Activated naive CD4-positive, alpha-beta T cell treated with anti-CD3 and anti-CD28 coated beads, Interleukin-2, amount 50 U/mL, for 16 hours (primary cell): ENCODE measurements at places on chromosomes 4 and X.

GRCh38 chr4:54085284-54085683 is 14.7 kb upstream of the GSX2 start:
- DNase-seq, result no peak

DNA sequence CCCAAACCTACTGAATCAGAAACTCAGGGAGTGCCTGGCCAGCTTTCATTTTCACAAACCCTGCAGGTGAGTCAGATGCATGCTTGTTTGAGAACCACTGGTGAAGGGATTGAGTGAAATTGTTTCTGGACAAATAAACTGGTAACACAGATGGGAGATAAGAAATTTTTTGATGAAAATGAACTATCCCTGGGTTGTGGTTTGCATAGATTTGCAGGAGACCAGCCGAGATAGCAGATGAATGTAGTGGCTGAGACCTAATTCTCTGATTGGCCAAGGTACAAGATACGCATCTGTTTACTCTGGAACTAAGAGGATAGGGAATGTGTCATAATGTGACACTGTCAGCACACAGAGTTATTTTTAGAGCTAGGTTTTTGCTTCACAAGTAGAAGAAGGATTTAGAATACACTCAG is 117.8 kb upstream of the NOCT start:
- no peak for DNase-seq

DNA sequence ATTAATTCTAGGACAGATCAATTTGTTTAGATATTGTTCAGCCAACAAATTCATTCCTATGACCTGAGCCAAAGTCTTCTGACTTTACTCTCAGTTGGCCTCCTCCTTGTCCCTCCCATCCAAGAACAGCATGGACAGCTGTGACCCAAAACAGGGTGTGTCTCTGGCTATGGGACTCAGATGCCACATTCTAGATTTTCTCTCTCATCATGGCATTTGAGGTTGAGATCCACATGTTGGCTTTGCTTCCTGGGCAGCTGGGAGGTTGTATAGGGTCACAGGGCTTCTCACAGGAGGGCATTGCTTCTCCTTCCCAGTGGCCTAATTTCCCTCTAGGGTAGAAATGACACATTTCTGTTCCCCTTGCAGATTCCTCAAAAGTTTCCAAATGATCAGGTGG is 22.6 kb upstream of the EGF start:
- DNase-seq, result no peak

- no peak for DNase-seq
Measured at GRCh38 chr4:189305500-189305899, 635.2 kb upstream of the FRG1 start.

GRCh38 chrX:37350034-37350365 is 836 bp downstream of the PRRG1 start:
- no peak for DNase-seq

- no peak for DNase-seq
Measured at GRCh38 chr4:137378393-137378792, 153.9 kb downstream of the PCDH18 start.

GRCh38 chrX:18873189-18873791 is 110.6 kb downstream of the PHKA2 start:
- DNase-seq, result no peak
